ENCODE measurements at places on chromosomes 3 and 15.
A peak's percentile ranks its signal among the peaks of the same experiment; 100 is the strongest.

GRCh38 chr3:129070086-129070885 is 9.7 kb downstream of the GP9 start:
- DNase-seq = no peak

- no peak for DNase-seq
Observed at GRCh38 chr15:66993090-66993489, 72.3 kb upstream of the SMAD3 start.

GRCh38 chr3:106018102-106018501 is 149.3 kb upstream of the CBLB start:
- DNase-seq = no peak

GRCh38 chr15:68378595-68378994 is 53.4 kb downstream of the ITGA11 start:
- no peak for DNase-seq

- peak; percentile 72 for DNase-seq
Observed at GRCh38 chr15:35624881-35625280, 78.9 kb upstream of the DPH6 start.

GRCh38 chr3:196406811-196407470 is 25.3 kb downstream of the UBXN7 start:
- peak; percentile 89 for DNase-seq

GRCh38 chr3:58041826-58042324 is 33.7 kb downstream of the FLNB start:
- peak; percentile 96 for DNase-seq

GRCh38 chr3:128080323-128081080 is 28.3 kb downstream of the SEC61A1 start:
- peak; percentile 63 for DNase-seq

GRCh38 chr3:64218329-64218728 is 6.9 kb downstream of the PRICKLE2 start:
- DNase-seq = no peak

GRCh38 chr15:34520566-34520965 is 62.9 kb downstream of the GOLGA8B start:
- no peak for DNase-seq

- no peak for DNase-seq
Observed at GRCh38 chr15:74022706-74023470, 28.4 kb downstream of the PML start.

GRCh38 chr15:86555098-86555497 is 475.4 kb downstream of the AGBL1 start:
- peak; percentile 36 for DNase-seq

DNA sequence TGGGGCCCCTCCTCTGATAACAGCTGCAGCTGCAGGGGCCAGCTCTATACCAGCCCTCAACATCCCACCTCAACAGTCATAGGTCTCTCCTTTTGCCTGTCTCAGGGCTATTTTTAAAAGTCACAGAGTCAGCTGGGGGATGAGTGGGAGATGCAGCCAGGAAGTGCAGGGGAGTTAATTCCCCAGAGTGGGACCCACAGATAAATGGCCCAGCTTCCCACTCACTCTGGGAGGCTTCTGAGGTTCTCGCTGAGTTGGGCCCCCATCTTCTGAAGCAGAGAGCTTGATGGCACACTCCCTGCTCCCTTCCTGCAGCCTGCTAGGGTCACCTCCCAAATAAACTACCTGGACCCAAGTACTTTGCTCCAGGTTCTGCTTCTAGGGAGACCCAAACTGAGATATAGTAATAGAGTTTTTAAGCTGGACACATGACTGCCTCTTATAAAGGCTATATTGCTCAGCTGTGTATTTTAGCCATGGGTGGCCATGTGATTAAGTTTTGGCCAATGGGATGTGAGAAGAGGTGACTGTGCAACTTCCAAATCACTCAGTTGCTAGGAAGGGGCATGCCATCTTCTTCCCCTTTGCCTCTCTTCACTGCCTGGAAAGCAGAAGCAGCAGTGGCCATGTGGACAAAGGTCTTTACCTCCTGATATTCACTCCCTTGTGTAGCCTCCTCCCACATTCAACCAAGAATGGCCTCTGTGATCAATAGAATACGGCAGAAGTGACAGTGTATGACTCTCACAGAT is 15.5 kb upstream of the VIPR1 start:
- no peak for DNase-seq

DNA sequence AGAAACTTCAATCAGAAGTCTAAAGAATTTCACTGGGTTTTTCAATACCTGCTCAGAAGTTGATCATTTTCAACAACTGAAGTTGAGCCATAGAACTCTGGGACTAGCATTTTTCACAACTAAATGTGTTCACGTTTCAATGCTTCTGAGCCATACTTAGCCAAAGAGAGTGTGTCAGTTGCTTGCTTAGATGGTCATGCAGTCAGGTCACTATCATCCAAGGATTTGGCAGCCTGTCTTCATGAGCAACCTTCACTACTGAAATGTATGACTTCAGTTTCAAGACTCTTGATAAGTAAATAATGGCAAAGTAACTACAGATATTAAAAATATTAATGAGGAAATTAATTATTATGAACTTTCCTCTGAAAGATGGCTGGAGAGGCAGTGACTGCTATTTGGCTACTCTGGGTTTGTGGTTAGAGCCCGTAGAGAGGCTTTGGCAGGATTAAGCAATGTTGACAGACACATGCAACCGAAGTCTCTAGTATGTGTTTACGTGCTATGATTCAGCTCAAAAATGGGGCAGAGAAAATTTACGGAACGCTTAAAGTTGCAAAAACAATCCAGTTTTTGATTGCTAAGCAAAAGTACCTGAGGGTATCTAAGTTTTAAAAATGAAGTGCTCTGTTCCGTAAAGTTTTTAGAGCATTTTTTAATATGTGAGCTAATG is 133.8 kb downstream of the GMNC start:
- DNase-seq = peak; percentile 54

DNA sequence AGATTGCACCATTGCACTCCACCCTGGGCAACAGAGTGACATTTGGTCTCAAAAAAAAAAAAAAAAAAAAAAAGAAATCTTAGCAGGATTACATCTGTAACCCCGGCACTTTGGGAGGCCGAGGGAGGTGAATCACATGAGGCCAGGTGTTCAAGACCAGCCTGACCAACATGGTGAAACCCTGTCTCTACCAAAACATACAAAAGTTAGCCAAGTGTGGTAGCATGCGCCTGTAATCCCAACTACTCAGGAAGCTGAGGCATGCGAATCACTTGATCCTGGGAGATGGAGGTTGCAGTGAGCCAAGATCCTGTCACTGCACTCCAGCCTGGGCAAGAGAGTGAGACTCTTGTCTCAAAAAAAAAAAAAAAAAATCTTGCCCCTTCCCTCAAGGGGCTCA is 40.4 kb downstream of the LIPC start:
- no peak for DNase-seq

DNA sequence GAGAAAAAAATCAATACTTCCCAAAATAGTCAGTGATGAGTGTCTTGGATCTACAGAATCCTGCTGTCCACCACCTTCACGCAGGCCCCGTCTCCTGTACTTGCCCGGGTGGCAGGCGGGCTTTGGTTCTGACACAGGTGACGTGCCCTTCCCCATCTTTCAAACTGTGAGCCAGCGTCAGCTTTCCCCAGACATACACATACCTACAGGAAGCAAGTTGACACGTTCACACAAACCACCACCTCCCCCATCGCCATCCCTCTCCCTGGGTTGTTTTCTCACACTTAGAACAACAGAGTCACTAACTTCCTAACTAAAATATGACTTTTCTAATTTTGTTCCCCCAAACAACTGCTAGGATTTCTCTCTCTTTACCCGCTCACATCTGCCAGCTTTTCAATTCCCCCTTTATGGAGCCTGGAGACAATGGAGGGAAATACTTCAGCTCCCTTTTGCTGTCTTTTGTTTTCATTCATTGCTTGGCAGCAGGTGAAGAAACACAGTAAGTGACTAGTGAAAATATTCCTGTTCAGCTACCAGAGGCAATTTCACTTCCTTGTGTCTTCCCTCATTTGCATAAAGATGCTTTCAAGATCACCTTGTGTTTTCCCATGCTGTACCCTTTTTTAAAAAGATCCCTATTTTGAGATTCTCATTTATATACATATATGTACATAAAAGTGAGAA is 248.3 kb downstream of the SLCO3A1 start:
- no peak for DNase-seq

GRCh38 chr3:71127052-71127831 is 456.3 kb downstream of the FOXP1 start:
- DNase-seq = peak; percentile 53
